ENCODE measurements at places on chromosomes 7 and 10. TPM values are rescaled to one million over a fixed set of nuclear protein-coding genes. Genes with fewer than 3 reads are reported as not detected.

- DNase-seq = no peak
These were observed 46.9 kb downstream of the ZNRF2 start for GRCh38 chr7:30331338-30331737.

Gene ABCB1
- 0.62 TPM for total RNA-seq

Gene NACAD
- total RNA-seq = 5.3 TPM

Gene GPRIN2
- total RNA-seq = not detected

DNA sequence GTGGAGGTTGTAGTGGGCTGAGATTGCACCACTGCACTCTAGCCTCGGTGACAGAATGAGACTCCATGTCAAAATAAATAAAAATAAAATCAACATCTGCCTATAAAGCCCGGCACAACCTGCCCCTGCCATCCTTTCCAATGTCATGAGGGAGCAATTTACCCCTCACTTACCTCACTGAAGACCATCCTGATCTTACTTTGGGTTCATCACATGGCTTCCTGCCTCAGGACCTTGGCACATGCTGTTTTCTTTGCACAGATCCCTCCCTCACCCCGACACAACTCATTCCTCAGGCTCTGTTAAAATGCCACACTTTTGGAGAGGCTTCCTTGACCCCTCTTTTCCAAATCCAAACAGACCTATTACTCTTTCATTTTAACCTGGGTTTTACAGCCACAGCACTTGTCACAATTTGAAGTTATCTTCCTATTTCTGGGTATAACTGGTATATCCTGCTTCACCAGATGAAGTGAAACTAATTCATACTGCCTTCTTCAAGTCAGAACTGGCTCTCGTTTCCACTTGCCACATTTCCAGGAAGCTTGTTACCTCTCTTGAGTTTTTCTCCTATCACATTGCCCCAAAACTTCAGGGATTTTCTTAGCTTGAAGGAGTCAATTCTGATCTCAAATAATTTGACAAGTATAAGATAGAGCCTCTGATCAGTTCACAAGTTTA, 69.3 kb upstream of the PARD3 start:
- DNase-seq = no peak

DNA sequence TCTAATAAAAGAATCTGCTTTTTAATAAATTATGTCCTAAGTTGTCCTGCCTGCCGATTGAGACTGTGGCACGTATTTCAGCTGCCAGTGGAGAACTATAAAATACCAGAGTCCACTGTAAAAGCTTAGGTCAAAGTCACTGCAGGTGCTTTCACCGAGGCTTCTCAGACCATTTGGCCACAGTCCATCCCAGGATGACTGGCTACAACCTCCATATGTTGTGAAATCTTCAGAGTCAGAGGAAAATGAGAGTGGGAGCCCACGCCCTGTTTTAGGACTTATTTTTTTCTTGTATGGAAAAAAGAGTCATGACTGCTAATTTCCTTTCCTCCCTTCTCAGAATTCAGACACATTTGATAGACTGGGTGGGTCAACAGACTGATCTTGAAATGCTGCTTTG, 182.9 kb downstream of the ANK3 start:
- no peak for DNase-seq

DNA sequence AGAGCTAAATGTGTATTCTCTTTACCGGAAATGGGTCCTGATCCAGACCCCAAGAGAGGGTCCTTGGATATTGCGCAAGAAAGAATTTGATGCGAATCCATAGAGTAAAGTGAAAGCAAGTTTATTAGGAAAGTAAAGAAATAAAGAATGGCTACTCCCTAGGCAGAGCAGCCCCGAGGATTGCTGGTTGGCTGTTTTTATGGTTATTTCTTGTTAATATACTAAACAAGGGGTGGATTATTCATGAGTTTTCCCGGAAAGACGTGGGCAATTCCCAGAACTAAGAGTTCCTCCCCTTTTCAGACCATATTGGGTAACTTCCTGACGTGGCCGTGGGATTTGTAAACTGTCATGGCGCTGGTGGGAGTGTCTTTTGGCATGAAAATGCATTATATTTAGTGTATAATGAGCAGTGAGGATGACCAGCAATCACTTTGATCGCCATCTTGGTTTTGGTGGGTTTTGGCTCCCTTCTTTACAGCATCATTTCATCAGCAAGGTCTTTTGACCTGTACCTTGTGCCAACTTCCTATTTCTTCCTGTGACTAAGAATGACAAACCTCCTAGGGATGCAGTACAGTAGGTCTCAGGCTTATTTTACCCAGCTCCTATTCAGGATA, 60.4 kb downstream of the ARL4A start:
- no peak for DNase-seq
